ENCODE measurements at places on chromosomes 4 and X.
A peak's percentile ranks its signal among the peaks of the same experiment; 100 is the strongest.

DNA sequence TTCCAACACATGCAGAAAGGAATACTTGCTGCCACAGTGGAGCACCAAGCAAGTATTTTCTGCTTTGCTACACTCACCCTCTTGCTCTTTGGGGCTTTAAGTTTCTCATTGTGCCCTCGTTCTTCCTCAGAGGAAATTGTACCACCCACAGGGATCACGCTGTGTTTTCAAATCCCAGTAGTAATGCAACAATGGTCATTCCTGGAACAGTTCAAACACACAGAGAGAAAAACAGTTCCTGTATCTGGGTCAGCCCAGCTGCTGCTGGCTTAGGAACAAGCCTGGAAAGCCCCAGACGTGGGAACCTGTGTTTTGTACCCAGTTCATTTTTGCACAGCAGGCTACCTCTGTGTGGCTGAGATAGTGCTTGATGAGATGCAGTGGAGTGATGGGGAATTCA, 907.8 kb downstream of the STPG2 start:
- H3K27me3 ChIP-seq, result no peaks in the 10 kb centered on the region
- H3K36me3 ChIP-seq, result no peaks in the 10 kb centered on the region
- DNase-seq, result no peak
- H3K27ac ChIP-seq, result no peak overlapping the region
- H3K4me3 ChIP-seq, result no peak overlapping the region
- no peaks in the 10 kb centered on the region for H3K4me1 ChIP-seq

DNA sequence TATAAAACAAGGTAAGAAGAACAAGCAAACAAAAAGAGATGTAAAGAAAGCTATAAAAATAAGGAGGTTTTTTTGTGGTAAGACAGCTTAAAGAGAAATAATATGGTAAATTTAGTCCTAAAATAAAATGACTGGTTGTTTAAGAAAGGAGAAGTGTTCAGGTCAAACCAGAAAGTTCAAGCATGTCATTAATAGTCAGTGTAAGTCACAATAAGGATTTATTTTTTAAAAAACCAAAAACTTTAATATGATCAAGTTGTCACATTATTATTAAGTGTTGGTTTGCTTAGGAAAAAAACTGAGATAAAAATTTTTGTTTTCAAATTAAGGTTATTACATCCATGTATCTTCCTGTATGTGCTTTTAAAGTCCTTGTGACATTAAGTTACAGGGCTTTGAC, 19.1 kb downstream of the ASIC5 start:
- peaks cover 3% of the 10 kb centered on the region for H3K4me1 ChIP-seq
- DNase-seq, result no peak
- no peaks in the 10 kb centered on the region for H3K27me3 ChIP-seq
- no peak overlapping the region for H3K4me3 ChIP-seq
- H3K36me3 ChIP-seq, result no peaks in the 10 kb centered on the region
- no peak overlapping the region for H3K27ac ChIP-seq

- peaks cover 3% of the 10 kb centered on the region for H3K27me3 ChIP-seq
- DNase-seq, result no peak
- no peaks in the 10 kb centered on the region for H3K36me3 ChIP-seq
- H3K4me3 ChIP-seq, result no peak overlapping the region
- no peaks in the 10 kb centered on the region for H3K4me1 ChIP-seq
Observed at GRCh38 chr4:85556283-85556682, 81.3 kb downstream of the ARHGAP24 start.

GRCh38 chr4:156767911-156768415, 203.6 kb downstream of the PDGFC start:
- H3K4me1 ChIP-seq, result no peaks in the 10 kb centered on the region
- no peaks in the 10 kb centered on the region for H3K36me3 ChIP-seq
- no peak for DNase-seq
- H3K27ac ChIP-seq, result no peak overlapping the region
- H3K27me3 ChIP-seq, result no peaks in the 10 kb centered on the region

DNA sequence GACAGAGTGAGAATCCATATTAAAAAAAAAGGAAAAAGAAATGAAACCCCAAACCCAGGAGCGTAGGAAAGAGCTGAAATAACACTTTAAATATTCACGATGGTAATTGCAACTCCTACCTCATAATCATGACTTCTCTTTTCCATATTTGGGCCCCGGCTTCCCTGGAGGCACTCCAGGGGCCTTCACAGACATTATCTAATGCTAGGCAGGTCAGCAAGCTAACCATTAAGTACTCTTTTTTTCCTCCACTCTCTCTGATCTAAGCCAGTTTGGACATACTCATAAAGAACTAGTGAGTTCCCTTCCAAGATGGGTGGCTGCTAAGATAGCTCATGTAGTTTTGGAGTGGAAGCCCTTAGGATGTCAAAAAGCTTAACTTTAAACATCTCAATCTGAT, 83.2 kb downstream of the SH3KBP1 start:
- no peaks in the 10 kb centered on the region for H3K4me1 ChIP-seq
- no peak overlapping the region for H3K27ac ChIP-seq
- no peak overlapping the region for H3K4me3 ChIP-seq
- no peak for DNase-seq

DNA sequence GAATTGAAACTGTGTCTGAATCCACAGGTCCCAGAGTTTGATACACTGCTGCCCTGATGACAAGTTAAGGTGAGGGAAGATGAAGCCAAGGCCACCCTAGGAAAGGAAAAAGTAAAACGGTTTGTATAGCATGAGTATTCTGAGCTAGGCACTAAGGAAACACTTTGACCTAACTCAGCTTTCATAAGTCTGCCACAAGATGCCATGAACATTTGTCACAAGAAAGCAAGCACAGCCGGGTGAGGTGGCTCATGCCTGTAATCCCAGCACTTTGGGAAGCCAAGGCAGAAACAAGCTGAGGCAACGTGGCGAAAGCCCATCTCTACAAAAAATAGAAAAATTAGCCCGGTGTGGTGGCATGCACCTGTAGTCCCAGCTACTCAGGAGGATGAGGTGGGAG, 34.2 kb downstream of the ELOVL6 start:
- H3K4me3 ChIP-seq, result no peak overlapping the region
- H3K36me3 ChIP-seq, result no peaks in the 10 kb centered on the region
- H3K27ac ChIP-seq, result no peak overlapping the region
- DNase-seq, result no peak
- H3K4me1 ChIP-seq, result peaks cover 9% of the 10 kb centered on the region
- H3K27me3 ChIP-seq, result no peaks in the 10 kb centered on the region

DNA sequence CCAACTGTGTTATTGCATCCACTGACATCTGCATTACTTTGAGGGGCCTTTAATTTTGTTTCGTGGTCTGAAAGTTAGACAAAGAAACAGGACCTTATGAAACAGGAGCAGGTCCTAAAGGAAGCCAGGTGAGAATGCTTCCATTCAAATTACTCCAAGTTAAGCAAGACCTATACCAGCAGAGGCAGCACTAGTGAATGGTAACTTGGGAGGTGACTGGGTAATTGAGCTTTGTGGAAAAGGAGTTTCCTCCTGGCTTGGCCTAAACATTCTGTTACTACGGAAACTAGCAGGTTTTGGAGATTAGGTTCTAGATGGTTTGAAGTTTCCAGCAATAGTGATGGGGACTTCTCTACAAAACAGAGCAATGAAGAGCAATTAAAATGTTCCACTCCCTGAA, 173.5 kb downstream of the NKX6-1 start:
- no peak for DNase-seq
- no peak overlapping the region for H3K27ac ChIP-seq
- H3K4me3 ChIP-seq, result no peak overlapping the region

DNA sequence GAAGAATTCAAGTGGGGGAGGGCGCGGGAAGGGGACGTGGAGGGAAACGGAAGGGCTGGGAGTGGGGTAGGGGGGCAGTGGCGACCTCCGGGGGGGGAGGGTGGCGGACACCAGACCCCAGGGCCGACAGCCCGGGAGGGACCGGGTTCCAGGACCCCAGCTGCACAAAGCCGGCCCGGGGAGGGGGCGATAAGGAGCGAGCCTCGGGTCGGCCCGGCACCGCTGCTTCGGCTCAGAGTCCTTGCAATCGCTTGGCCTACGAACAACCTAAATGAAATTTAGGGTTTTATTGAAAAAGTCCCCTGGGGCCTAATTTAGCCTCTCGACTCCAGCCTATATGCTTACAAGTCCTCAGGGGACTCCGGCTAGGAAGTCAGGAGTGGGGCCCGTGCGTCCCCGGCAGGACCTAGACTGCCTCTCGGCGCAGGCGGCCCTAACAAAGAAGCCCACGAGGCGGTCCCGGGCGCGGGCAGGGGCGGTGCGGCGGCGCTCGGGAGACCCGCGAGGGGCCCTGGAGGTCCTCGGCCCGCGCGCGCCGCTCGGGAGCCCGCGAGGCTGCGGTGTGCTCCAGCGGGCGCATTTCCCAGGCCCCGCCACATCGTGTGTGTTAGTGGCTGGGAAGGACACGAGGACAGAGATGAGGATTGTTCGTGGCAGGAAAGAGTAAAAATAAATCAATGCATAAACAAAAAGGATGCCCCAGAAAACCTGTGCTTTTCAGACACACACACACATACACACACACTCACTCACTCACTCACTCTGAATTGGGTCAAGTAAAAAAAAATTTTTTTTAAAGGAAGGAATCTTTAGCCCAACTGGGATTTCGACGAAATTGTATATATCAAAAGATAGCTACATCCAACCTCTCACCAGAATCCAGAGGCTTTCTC, 70.0 kb downstream of the MGST2 start:
- peak overlapping the region; percentile 75 for H3K4me3 ChIP-seq
- no peaks in the 10 kb centered on the region for H3K27me3 ChIP-seq
- peak overlapping the region; percentile 94 for H3K27ac ChIP-seq
- DNase-seq, result peak; percentile 45
- H3K4me1 ChIP-seq, result peaks cover 7% of the 10 kb centered on the region
- no peaks in the 10 kb centered on the region for H3K36me3 ChIP-seq

- H3K4me3 ChIP-seq, result no peak overlapping the region
- no peaks in the 10 kb centered on the region for H3K4me1 ChIP-seq
- no peak overlapping the region for H3K27ac ChIP-seq
- no peak for DNase-seq
- no peaks in the 10 kb centered on the region for H3K36me3 ChIP-seq
Observed at GRCh38 chrX:23482561-23482960, 147.9 kb downstream of the PTCHD1 start.

GRCh38 chr4:8016527-8016926, 76.9 kb upstream of the AFAP1 start:
- H3K27ac ChIP-seq, result no peak overlapping the region
- H3K4me1 ChIP-seq, result no peaks in the 10 kb centered on the region
- no peak overlapping the region for H3K4me3 ChIP-seq
- DNase-seq, result no peak
- H3K36me3 ChIP-seq, result no peaks in the 10 kb centered on the region

- H3K4me1 ChIP-seq, result peaks cover 31% of the 10 kb centered on the region
- peak; percentile 49 for DNase-seq
- H3K4me3 ChIP-seq, result peak within 1 kb of the TSS; percentile 54
- H3K27ac ChIP-seq, result no peak within 1 kb of the TSS
Observed at GRCh38 chr4:78057135-78057599, at the start of gene FRAS1. Gene FRAS1, plus strand, starts transcription at chr4:78057323. Its CDS starts 687 bp downstream, at chr4:78058010.

DNA sequence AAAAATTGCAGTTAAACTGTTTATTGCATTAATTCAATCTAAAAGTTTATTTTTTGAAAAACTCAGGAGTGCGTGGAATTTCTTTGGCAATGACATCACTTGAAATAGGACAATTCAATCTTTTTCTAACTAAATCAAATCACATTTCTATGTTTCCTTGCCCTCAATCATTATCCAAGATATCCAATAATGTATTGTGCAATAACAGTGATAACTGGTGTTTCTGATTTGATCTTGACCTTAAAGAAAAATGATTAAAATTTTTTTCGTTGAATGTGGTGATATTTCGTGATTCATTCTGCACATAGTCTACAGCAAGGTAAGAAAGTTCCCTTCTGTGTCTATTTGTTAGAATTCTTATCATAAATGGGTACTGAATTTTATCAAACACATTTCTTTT, 163.2 kb downstream of the SPCS3 start:
- H3K36me3 ChIP-seq, result no peaks in the 10 kb centered on the region
- no peak overlapping the region for H3K27ac ChIP-seq
- no peak overlapping the region for H3K4me3 ChIP-seq
- H3K27me3 ChIP-seq, result no peaks in the 10 kb centered on the region
- no peaks in the 10 kb centered on the region for H3K4me1 ChIP-seq

- H3K4me1 ChIP-seq, result no peaks in the 10 kb centered on the region
- H3K4me3 ChIP-seq, result no peak overlapping the region
- H3K27me3 ChIP-seq, result no peaks in the 10 kb centered on the region
Observed at GRCh38 chr4:105215609-105216313, 69.1 kb downstream of the TET2 start.

- H3K4me3 ChIP-seq, result no peak overlapping the region
- peaks cover 3% of the 10 kb centered on the region for H3K4me1 ChIP-seq
- H3K27ac ChIP-seq, result no peak overlapping the region
- H3K27me3 ChIP-seq, result no peaks in the 10 kb centered on the region
Observed at GRCh38 chrX:119948381-119948780, 4.8 kb upstream of the NKAP start.

GRCh38 chrX:7143941-7144525, 3.5 kb upstream of the STS start:
- H3K4me3 ChIP-seq, result no peak overlapping the region
- no peak overlapping the region for H3K27ac ChIP-seq
- H3K4me1 ChIP-seq, result peaks cover 24% of the 10 kb centered on the region
- no peaks in the 10 kb centered on the region for H3K27me3 ChIP-seq

GRCh38 chr4:182250446-182250845, 7.2 kb downstream of the TENM3 start:
- H3K27me3 ChIP-seq, result no peaks in the 10 kb centered on the region
- no peaks in the 10 kb centered on the region for H3K36me3 ChIP-seq
- DNase-seq, result no peak
- no peak overlapping the region for H3K27ac ChIP-seq

- no peak overlapping the region for H3K4me3 ChIP-seq
- H3K27ac ChIP-seq, result peak overlapping the region; percentile 40
- no peak for DNase-seq
- H3K36me3 ChIP-seq, result no peaks in the 10 kb centered on the region
Observed at GRCh38 chr4:38815885-38816782, 11.5 kb upstream of the TLR1 start.

DNA sequence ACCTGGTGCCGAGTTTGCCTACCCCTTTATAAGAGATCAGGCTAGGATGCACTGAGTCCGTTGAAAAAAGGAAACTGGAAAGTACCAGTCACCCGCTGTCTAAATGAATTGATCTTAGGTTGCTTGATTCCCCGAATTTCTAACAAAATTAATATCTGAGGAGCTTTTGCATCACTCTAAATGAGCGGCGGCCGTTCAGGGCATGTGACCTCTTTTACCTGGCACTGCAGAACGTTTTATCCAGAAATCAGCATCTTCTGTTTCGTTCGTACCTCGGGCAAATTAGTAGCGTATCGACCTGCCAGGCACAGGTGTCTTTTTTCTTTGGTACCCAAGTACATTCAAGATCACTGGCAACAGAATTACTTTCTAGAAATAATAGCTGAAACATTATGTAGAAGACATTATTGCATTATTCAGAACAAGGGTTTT, 876 bp downstream of the KLHL2 start:
- DNase-seq, result no peak
- peaks cover 20% of the 10 kb centered on the region for H3K4me1 ChIP-seq
- peak overlapping the region; percentile 67 for H3K27ac ChIP-seq
- H3K36me3 ChIP-seq, result no peaks in the 10 kb centered on the region
- H3K27me3 ChIP-seq, result no peaks in the 10 kb centered on the region

DNA sequence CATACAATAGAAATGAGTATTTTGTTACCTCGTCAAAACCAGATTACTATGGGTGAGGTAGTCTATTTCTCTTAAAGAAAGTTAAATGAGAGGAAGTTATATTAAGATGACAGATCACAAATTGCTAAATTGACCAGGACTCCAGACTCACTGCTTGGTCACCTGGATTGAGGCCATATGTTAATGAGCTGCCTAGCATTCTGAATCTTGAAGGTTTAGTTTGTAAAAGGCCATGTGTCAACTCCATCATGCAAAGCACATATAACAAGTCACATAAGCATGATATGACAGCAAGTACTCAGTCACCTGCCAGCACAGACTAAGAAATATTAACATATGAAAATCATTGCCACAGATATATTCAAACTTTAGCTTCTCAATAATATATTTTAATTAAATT, 72.6 kb downstream of the EPHA5 start:
- H3K27ac ChIP-seq, result no peak overlapping the region
- no peaks in the 10 kb centered on the region for H3K4me1 ChIP-seq
- H3K36me3 ChIP-seq, result no peaks in the 10 kb centered on the region
- H3K27me3 ChIP-seq, result no peaks in the 10 kb centered on the region
- no peak for DNase-seq
